ENCODE measurements at places on chromosomes 1 and 21.

GRCh38 chr1:202702088-202702487 lies 8.2 kb downstream of the SYT2 start:
- DNase-seq = no peak

DNA sequence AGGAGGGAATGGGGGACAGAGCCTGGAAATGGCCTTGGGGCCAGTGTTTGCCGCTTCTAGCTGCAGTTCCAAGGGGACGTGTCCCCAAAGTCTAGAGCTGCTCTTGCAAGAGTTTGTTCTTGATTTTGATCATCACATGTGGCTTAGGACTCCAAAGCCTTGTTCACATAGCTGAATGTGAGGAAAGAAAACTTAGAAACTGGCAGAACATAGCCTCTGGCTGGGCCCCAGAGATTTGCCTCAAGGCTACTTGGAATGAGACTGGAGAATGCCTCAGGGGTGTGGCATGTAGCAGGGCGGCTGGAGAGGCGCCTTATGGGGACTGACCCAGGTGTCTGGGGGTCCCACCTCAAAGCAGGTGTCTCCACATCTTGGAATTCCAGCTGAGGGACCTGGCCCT lies 2.3 kb downstream of the PDXK start:
- DNase-seq = no peak

GRCh38 chr1:25433389-25434186 lies 2.9 kb downstream of the MACO1 start:
- no peak for DNase-seq

GRCh38 chr1:198929111-198929604 lies 290.3 kb downstream of the PTPRC start:
- DNase-seq = no peak

DNA sequence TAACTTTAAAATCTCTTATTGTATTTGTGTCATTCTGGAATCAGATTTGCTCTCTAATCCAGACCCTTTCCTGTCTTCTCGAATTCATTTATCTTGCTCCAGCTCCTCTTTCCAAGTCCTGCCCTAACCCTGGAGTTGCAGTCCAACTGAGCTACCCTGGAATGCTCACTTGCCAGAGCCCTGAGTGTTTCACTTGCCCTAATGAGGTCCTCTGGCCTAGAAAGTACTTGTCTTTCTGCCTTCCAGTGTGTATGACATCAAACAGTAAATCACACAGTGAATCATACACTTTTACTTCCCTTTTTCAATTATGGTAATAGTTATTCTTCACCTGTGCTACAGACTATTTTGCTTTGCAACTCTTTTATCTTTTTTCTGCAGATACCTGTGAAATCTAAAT lies 96.9 kb downstream of the NEK7 start:
- DNase-seq = no peak

DNA sequence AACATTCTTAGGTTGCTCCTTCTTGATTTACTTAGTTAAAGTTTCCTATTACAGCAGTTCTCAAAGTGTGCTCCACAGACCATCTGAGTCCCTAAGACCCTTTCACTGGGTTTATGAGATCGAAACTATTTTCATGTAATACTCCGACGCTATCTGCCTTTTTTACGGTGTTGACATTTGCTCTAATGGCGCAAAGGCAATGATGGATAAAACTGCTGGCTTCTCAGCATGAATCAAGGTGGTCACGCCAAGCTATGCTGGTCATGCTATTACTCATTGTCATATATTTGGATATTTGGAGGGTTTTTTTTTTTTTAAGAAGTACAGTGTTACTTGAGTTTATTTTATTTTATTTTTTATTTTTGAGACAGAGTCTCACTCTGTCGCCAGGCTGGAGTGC lies 235.1 kb downstream of the KIF26B start:
- DNase-seq = no peak

GRCh38 chr1:241482761-241483250 lies 36.7 kb downstream of the FH start:
- no peak for DNase-seq

GRCh38 chr1:27646676-27647075 lies 11.7 kb upstream of the FGR start:
- DNase-seq = no peak

DNA sequence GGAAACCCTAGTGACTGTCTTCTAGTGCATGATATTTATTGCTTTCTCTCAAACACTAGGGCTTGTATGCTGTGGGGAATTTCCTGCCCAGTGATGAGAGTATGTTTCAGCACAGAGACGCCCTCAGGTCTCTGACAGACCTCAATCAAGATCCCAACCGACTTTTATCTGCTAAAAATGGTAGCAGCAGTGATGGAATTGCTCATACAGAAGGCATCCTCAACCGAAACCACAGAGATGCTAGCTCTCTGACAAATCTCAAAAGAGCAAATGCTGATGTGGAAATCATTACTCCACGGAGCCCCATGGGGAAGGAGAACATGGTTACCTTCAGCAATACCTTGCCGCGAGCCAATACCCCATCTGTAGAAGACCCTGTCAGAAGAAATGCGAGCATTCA lies 41.3 kb downstream of the PLPPR4 start:
- DNase-seq = no peak

- DNase-seq = no peak
Measured at GRCh38 chr1:18409609-18410237, 71.0 kb upstream of the KLHDC7A start.

- no peak for DNase-seq
Measured at GRCh38 chr1:110673197-110673701, 1.5 kb downstream of the KCNA3 start.

GRCh38 chr21:36692114-36692834 lies 6.6 kb upstream of the SIM2 start:
- no peak for DNase-seq

- DNase-seq = no peak
Measured at GRCh38 chr21:42747746-42748351, 94.4 kb downstream of the PDE9A start.

DNA sequence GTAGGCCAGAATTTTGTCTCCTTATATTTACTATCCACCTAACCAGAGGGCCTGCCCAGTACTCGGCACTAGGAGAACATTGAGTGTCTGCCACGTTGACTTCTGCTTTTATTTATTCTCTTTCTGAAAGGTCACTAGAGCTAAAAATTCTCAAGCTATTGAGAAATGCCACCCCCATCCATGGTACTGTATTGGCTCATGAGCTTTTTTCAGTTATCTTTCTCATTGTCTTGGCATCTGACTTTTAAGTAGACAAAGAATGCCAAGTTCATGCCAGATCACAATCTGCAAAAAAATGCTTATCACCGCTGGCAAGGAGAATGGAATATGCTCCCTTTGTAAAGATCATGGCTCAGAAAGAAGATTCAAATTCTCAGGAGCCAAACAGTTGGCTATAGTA lies 49.8 kb upstream of the MROH9 start:
- no peak for DNase-seq

DNA sequence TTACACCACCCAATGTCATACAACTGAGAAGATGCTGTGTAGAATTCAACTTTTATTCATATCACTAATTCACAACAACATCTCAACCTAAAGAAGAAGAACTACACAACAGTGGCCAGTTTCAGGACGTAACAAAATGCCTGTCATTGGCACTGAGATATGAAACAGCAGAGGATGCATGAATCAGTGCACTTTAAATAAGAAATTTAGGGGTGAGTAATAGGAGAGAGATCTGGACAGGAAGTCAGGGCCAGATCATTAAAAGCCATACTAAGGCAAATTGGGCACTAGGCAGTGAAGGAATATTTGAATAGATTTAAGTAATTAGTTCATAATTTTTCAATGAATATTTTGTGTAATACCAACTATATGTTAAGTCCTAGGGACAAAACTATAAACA lies 510.5 kb downstream of the PLPP3 start:
- no peak for DNase-seq

DNA sequence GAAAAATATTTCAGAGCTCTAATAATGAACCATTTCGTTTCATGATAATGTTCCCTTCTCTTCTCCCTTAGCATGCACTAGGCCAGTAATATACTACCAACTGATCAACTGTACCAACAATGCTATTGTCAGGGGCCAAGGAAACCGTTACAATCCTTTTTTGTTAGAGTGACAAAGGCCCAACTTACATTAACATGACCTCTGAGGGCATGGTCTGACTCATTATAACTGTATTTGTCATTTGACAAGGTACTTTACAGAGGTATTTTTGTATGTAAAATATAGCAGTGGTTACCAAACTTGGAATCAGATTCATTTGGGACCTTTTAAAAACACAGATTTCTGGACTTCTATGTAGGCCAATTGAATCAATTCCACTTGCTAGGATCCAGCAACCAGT lies 102.6 kb upstream of the RRP15 start:
- DNase-seq = no peak

- DNase-seq = no peak
Measured at GRCh38 chr1:205142102-205142469, 20.3 kb upstream of the RBBP5 start.

GRCh38 chr1:173017792-173018191 lies 32.9 kb downstream of the TNFSF18 start:
- DNase-seq = no peak

- DNase-seq = no peak
Measured at GRCh38 chr1:160761886-160762285, 22.8 kb downstream of the SLAMF7 start.

DNA sequence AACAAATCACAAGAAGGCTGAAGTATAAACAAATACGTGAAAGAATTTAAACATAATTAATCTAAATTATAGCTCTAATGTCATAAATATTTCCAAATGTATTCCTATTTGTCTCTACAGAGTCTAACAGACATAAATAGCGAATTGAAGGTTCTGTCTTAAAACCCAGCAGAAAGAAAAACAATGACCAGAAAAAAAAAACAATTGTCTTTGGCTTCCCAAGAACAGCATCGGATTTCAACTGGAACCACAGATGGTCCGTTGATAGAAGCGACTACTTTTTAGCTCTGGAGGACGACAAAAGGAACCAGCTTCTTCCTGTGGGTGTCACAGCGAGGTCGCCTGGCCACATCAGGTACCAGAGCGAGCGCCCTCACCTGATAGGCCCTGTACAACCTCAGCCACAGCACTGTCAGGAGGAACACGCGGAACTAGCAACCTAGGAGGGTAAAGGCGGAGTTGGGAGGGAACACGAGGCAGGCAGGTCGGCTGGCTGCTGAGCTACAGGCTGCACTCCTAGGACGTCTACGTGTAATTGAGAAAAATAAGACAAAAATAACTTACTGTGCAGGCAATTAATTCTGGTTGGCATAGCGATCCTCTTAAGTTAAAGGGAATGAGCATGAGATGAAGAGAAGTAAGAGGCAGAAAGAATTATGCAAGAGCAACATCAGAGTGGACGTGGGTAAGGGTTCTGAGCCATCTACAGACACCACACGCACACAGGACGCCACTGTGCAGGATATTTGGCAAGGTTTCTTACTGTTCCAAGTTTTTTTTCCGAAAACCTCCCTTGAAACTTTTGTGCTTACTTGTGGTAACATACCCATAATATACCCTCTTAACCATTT lies 16.7 kb upstream of the PRDM15 start:
- peak; percentile 46 for DNase-seq

DNA sequence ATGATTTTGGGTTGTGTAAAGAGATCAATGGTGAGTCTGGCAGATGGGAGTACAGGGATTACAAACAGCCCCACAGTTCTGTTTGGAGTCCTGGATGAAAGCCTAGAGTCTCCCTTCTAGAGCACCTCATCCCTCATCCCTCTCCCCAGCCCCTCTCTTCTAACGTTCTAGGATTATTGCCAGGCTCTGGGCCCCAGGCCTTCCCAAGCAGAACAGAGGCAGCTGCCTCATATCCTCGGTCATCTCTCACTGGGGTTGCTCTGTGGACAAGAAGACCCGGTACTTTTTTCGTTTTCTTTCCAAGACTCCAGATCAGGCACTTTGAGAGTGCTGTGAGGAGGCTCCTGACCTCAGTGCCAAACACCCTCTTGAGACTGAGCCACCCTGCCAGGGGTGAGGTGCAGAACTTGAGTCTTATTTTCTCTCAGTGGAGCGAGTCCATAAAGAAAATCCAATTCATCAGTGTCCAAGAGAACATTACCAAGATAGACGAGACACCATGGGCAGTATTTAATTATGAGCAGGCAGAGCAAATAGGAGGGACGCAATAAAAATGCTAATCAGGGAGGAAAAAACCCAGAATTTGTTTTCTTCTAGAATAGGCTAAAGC lies 17.1 kb upstream of the KCND3 start:
- no peak for DNase-seq

DNA sequence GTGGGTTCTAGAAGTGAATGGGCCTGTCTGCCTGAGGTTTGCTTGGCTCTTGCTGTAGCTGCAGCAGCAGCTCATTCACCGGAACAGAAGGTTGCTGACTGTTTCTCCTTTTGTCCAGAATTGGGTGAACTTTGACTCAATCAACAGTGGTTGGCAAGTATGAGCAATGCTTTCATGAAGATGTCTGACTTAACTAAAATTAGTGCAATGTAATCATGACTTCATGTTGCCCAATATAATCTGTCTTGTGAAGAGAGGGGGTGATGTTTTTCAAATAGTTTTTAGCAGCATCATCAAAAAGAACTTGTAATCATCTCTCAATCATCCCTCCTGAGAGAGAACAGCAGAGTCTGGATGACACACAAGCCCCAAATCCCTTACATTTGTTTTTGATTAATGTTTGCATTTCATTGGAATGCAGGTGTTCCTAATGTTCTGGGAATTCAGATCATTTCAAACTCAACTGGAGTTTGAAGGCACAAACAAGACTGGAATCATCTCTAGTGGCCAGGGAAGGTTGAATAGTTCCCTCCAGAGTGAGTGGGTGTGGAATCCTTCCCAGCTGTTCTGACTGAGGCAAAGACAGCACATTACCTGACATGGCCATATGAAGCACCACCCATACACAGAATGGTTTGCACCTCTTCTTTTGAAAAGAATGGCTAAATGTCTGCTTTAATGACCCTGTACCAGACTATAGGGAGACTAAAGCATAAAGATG lies 82.9 kb downstream of the HLX start:
- no peak for DNase-seq

- DNase-seq = no peak
Measured at GRCh38 chr1:110471131-110471530, 20.2 kb downstream of the PROK1 start.

DNA sequence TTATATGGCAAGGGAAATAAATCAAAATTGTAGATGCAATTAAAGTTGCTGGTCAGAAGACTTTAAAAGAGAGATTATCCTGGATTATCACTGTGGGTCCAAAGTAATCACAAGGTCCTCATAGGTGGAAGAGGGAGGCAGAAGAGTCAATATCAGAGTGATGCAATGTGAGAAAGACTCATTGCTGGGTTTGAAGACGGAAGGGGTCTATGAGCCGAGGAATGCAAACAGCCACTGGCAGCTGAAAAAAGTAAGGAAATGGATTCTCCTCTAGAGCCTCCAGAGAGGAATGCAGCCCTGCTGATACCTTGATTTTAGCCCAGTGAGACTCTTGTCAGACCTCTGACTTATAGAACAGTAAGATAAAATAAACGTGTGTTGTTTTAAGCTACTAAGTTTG lies 59.8 kb upstream of the MUTYH start:
- DNase-seq = no peak

- no peak for DNase-seq
Measured at GRCh38 chr1:93194231-93194990, 13.9 kb downstream of the CCDC18 start.

GRCh38 chr1:69940231-69940630 lies 265.1 kb downstream of the LRRC40 start:
- no peak for DNase-seq
